ENCODE measurements at places on chromosomes 6 and 20.

- no peak for DNase-seq
Observed at GRCh38 chr6:106448000-106448426, 87.5 kb downstream of the CRYBG1 start.

DNA sequence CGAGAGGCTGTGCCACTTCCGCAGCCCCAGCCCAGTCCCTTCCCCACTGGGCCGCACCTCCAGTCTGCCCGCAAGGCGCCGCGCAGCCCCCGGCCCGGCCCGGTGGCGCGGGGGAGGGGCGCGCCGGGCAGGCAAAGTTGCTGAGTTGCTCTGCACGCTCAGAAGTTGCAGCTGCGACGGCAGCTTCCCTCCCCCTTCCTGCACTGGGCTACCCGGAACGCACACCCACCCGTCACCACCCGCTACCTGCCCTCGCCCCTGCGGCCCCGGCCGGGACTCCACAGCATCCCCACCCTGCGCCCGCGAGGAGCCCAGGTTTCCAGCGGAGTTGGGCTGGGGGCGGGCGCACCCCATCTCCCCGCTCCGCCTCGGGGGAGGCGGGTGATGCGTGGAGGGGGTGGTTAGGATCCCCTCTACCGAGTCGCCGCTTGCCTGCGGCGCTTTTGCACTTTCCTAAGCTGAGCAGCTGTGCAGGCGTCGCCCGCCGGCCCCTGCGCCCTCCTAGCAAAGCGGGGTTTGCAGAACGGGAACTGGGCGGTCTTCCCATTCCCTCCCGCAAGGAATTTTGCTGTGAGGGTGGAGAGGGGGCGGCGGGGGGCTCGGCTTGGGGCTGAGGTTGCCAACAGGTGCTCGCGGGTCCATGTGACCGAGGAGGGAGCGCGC lies 55.9 kb upstream of the RREB1 start:
- peak; percentile 17 for DNase-seq

DNA sequence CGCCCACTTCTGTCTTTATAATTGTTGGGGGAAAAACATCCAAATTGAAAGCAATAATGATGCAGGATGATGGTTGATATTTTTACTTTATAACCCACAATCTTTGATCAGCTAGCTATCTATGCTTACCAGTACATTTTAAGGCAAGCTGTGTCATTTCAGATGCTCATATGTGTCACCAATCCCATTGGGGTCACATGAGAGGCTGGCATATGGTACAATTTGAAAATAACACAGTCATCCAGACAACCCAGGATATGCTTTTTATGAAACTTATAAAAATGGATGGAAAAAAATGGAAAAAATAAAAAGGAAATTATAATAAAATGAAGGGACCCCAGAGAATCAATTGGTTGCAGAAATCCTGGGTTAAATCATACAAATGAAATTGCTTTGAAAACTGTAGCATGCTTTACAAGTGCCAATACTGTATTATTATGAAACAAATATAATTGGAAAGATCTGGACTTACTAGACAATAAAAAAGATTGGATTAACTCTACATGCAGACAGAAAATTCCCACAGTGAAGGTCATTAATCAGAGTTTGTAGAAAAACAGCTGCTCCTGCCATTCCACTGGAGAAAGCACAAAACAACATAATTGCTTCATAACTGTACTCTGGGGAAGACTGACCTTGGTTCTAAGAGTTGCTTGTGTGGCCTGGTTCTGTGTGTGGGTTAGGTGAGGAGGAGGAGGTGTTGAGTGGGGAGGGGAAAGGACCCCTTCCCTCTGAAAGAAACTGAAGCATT lies 13.3 kb upstream of the PRIM2 start:
- DNase-seq = no peak

DNA sequence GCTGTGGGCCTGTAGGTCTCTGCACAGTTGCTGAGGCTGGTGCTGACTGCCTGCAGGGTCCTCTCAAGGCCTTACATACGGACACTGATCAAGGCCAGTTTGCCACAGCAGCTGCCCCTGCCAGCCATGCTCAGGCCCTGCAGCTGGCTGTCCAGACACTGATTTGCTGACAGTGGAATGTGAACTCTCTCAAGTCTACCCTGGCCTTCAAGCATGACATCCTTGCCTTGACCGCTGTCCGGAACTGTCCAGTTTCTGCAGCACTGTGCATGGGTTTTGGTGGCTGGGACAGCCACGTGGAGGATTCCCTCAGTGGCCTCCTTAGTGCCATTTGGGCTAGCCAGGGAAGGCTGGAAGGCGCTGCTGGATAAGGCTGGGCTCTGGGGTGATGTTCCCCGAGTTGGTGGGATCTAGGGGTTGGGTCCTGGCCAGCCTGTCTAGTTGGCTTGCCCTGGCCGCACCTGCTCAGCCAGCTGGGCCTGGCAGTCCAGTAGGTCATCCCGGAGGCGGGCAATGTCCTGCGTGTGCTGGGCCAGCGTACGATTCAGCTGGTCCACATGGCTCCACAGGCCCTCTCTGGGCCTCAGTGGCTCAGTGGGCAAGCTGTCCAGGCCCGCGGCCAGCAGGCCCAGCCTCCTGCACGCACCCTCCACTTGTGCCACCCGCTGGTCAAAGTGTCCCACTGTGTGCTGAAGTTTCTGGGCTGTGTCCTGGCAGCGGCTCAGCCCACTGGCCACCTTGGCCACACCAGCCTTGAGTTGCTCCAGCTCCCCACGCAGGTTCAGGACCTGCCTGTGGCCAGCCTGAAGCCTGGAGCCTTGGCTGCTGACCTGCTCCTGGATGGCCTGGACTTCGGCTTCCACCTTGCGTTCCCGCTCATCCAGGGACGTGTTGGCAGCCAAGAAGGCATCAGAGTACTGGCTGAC lies 5.5 kb downstream of the EMILIN3 start:
- no peak for DNase-seq

DNA sequence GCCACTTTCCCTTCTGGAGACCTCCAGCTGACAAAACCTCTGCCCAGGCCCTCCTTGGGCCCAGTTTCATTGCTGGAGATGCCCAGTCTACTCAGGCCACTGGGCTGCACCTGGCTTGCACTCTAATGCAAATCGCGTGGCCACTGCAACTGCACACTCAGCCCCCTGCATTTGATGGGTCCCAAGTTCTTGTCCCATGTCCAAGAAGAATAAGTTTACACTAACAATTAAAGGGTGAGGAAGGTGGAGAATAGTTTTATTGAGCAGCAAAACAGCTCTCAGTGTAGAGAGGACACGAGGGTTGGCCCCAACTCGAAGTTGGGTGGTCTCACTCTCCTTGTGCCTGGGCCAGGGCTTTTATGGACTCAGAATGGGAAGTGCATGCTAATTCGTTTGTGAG lies 31.9 kb upstream of the THEMIS start:
- no peak for DNase-seq

GRCh38 chr20:11447371-11448100 lies 470.2 kb upstream of the BTBD3 start:
- no peak for DNase-seq

GRCh38 chr6:134216301-134217010 lies 101.5 kb downstream of the SGK1 start:
- DNase-seq = no peak

GRCh38 chr6:161211380-161212035 lies 62.4 kb downstream of the AGPAT4 start:
- DNase-seq = no peak
